ENCODE measurements at places on chromosomes 2 and 18.
A peak's percentile ranks its signal among the peaks of the same experiment; 100 is the strongest.

DNA sequence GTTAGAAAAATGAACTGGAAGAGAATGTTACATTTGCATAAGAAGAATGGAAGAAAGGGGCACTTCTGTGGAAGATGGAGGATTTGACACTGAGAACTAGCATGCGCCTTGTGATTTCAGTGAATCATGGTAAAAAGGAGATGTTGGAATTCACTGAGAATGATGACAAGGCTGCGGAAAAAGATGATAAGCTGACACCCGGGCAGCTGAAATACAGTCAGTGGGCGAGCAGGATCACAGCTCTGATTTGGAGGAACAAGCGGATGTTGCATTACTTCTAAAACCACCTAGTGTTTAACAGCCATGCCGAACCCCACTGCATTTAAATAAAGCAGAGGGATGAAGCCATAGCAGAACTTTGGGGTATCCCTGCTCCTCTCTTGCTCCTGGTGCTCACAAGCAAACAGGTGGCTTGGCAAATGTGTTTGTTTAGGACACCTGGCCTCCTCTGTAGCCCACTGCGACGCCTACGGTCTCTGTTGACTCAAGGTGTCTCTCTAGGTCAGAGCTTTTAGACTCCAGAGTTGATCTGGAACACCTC, 134.9 kb downstream of the NDUFA10 start:
- no peak for DNase-seq

DNA sequence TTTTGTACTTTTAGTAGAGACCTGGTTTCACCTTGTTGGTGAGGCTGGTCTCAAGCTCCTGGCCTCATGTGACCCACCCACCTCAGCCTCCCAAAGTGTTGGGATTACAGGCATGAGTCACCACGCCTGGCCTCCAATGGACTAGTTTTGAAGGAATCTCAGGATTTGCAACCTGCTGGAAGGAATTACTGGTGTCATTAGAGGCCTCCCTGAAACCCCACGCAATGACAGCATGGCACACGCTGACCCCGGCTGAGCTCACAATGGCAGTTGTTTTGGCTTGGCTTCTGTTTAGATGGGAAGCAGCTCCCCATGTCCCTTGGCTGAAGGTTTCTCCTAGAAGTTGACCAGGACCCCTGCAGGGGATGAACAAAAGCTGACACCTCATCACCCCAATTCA, 23.1 kb upstream of the COPS8 start:
- no peak for DNase-seq

DNA sequence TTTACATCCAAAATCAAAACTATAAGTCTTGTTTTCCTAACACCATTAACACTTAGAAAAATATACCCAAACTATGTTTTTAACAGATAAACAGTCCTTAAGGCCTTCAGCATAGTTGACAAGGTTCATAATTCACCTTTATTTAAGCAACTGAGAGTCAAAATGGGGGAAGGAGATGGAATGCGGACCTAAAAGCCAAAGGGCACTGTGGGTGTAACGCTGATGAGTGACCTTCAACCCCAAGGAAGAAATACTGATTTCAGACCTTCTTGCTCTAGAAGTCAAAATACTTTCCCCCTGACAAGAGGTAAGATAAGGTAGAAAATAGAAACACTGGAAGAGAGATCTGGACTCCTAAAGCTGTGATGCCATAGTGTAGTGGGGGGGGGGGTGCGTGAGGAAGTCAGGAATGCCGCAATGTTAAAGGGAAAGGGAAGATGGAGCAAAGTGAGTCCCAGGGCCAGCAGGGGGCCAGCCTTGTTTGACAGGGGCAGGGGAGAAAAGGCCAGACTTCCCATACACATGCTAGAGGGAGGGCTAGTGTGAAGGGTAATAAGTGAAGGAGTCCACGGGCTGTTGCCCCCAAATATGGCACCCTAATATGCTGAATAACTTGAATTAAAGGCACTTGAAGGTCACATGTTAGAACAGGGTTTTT, 31.4 kb downstream of the CCDC93 start:
- DNase-seq = no peak

GRCh38 chr18:58721566-58722239, 50.4 kb downstream of the MALT1 start:
- no peak for DNase-seq

DNA sequence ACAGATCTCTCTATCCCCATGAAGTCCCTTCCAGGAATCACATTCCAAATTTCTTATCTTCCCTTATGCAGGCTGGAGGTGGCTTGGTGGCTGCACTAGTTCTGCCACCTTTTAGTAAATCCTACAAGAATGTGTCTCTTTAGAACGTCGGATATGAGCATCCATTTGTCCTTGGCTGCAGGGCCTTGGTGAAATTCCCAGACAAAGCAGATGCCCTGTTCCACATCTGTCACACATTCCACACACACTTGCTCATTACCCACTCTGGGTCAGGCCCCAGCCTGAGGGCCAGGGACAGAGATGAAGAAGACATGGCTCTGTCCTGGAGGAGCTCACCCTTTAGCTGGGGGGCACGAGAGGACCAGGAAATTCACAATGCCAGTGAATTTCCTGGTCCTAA, 31.2 kb upstream of the GPR17 start:
- DNase-seq = no peak

DNA sequence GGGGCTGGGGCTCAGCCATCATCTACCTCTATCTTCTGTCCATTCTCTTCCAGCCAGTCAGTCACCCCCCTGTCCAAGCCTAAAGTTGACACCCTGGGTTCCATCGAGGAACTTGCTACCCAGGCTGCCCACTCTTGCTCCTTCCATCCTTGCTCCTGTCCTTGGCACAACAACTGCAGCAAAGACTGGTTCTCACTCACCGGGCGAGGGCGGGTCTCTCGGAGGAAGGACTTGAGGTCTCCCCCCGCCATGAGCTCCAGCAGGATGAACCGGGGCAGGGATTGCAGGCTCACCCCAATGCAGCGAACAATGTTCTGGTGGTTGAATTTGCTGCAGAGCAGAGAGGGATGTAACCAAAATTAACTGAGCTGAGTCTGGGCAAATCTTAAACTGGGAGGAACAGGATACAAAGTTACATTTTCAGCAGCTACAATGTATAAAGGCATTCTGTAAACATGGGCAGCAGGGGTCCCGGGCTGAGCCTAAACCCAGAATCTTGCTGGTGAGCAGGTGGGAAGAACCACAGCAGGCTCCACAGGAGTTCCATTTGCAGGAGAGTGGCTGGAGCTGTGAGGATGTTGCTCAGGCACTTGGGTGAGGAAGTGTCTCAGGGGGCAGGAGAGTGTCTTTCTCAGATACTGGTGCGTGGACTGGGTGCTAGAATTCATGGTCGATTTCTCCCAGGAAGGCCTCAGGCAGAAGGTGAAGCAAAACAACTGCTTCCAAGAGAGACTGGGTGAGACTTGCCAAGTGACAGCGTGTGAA, 105.5 kb downstream of the CLIP4 start:
- DNase-seq = no peak

DNA sequence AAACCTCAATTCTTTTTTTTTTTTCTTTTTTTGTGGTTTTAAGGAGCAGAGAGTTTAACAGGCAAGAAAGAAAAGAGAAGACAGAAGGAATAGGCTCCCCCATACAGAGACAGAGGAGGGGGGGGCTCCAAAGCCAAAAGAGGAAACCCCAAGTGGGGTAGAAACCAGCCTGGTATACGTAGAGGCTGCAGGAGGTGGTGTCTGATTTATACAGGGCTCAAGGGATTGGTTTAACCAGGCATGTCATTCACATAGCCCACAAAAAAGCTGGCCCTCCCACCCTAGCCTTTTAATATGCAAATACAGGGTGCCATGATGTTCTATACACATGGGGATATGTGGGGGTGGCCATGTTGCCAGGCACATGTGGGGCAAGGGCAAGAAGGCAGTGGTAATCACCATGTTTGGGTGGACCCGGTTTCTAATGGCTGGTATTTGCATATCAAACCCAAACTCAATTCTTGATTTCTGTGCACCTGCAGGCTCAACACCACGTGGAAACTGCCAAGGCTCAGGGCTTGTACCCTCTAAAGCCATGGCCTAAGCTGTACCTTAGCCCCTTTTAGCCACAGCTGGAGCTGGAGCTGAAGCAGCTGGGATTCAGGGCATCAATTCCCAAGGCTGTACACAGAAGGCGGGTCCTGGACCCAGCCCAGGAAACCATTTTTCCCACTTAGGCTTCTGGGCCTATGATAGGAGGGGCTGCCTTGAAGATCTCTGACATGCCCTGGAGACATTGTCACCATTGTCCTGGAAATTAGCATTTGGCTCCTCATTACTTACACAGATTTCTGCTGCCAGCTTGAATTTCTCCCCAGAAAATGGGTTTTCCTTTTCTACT, 170.3 kb downstream of the MAIP1 start:
- DNase-seq = no peak

DNA sequence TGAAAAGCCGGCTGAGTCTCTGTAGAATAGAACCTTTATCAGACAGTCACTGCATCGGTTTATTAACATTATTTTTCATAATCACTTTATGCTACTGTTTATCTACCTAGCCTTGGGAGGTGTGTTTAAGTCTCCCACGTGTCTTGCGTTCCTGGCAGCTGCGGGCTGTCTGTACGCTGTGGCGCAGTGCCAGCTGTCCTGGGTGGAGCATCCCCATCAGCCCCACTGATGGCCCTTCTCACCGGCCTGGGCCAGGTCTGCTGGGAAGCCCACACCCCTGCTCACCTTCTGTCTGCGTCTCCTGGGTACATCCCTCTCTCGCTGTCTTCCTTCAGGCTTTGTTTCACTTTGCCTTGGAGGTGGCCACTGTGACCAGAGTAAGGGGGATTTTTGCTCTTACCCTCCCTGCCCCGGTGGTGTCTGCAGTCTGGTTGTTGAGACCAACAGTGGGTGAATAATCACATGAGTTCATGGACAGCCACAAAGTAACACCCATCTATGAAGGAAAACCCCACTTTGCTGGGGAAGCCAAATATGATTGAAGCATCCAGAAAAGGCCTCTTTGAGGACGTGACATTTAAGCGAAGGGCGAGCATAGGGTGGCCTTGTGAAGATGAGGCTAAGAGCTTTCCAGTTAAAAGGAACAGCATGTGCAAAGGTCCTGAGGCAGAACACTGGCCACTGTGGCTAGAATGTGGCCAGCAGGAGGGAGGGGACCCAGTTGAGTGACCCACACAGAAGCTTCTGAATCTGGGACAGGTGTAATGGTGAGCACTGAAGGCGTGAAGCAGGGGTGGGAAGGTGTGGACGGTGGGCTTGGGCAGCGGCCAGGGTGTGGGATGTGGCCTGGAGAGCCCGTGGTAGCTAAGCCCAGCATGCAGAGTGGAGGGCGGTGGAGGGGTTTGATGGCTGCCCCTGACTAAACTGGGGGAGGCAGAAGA, 41.7 kb downstream of the RAMP1 start:
- DNase-seq = no peak

DNA sequence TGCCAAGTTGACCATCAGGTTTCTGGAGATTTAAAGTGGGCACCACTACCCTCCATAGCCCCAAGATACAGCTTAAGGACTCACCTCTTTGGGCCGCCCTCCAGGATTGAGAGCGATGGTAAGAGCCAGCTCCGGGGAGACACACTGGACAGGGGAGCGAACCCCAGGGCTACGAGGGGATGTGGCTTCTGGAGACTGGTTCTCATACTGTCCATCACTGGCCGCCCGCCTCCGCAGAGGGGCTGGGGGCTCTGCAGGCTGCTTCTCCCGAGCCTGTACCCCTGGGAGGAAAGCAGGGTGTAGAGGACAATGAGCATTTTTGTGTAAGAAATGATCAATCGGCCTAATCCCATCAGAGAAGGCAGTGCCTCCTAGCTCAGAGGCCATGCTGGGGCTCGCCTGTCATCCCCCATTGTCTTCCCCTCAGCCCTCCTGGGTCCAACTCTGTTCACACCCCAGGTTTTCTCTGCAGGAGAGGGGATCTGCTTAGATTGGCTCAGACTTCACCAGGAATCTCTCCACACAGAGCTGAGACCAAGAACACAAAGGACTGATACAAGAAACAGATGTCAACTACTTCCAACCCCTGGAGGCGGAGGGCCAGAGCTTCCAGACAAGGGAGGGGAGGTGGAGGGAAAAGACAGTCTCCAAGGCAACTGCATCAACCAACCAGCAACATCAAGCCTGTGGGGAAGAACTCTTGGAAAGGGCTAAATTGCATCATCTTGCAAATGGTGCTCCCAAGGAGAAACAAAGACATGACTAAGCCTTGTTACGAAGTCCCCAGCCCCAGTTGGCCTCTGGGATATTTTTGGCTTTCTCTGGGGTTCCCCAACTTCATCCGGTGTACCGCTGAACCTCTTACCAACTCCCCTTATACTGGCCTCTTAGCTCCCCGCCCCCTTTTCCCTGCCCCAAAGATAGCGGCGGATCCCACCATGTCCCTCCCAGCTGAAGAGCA, 166.6 kb downstream of the TNS1 start:
- no peak for DNase-seq

- DNase-seq = no peak
Observed at GRCh38 chr18:32461709-32462272, 8.9 kb downstream of the GAREM1 start.

- DNase-seq = no peak
Observed at GRCh38 chr2:51224790-51225189, 192.9 kb upstream of the NRXN1 start.

GRCh38 chr18:26794230-26795101, 71.0 kb downstream of the AQP4 start:
- no peak for DNase-seq

- DNase-seq = peak; percentile 24
Observed at GRCh38 chr18:75140296-75140695, 68.6 kb downstream of the PTGR3 start.

DNA sequence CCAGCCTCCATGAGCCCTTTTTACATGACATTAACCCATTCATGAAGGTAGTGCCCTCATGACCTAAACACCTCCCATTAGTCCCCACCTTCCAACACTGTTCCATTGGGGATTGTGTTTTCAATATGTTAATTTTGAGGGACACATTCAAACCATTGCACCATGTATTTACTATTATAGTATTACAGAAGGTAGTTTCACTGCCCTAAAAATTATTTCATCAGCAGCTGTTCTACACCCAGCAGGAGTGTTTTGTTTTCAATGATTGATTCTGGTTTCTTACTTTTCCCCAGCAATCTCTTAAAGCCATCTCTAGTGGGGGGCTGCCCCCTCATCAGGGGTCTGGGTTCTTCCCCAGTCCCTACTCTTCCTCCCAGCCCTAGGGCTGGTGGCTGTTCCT, 71.9 kb downstream of the CERS6 start:
- no peak for DNase-seq

DNA sequence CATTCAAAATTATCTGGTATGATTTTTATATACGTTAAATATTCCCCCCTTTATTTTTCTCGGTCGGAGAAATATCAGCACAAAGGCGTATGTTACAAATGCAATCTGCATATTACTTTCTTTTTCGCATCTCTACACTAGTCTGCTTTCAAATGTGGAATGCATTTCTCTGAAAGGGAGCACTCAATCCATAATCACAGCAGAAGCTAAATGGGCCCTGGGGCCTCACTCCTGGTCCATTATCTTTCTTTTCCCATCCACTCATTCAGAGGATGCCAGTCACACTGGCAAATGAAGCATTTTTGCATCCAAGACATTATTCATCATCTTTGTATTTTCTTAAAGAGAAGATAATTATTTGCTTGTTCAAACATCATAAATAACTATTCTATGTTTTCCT, 295.2 kb upstream of the LRP1B start:
- no peak for DNase-seq

- DNase-seq = no peak
Observed at GRCh38 chr18:54767098-54767497, 61.2 kb upstream of the RAB27B start.

Measured in suprapubic skin (tissue), 4 donors.